ENCODE measurements at places on chromosomes 3 and 15.

GRCh38 chr3:34387826-34388564 is 589.6 kb downstream of the PDCD6IP start:
- DNase-seq, result no peak

- no peak for DNase-seq
Observed at GRCh38 chr3:143276592-143276991, 157.0 kb downstream of the CHST2 start.

DNA sequence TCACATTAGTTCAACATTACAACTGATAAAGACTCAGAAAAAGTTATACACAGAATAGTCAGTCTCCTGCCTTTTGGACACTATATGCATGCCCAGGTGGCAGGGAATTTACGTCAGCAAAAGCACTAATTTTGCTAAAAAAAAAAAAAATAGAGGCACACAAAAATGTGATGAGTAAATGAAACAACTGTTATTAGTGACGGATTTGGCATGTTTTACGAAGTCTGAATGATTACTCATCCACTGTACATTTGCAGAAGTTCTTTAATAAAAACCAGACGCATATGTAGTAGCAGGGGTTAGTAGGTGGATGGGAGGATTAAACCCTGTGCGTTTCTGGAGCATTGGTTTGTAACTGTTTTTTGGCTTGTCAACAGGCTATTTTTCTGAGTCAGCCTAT is 99.0 kb downstream of the MITF start:
- DNase-seq, result no peak

DNA sequence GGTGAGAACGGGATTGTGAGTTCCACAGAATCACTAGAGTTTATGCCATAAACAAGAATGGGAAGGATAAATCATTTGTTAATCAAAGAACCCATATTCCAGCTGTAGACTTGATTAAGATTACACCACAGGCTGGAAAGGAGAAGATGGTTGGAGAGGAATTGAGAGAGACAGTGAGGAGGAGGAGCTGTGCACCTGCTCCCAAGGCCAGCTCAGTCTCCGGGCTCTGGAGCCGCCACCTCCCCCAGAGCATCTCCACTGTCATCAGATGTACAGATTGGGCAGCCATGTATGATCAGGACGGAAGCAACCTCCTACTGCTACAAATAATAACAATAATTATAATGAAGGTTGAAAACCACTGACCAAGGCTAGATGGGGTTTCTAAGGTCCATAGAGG is 170.0 kb downstream of the MINAR1 start:
- DNase-seq, result no peak

DNA sequence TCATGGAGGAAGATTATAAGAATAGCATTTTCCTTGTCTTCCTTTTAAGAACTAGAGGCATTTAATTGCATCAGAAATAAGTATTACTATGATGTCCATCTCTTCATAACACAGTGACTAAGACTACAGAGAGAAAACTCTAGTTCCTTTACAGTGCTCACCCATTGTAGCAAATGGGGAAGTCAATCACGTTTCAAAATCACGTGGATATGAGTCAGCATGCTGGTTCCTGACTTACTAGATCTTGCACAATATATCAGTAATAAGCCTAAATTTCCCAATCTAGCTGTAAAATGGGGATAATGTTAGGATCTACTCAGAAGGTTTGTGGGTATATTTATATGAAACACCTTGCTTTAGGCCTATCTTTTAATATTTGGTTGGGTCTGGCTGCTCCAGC is 254.8 kb upstream of the EOMES start:
- no peak for DNase-seq

- no peak for DNase-seq
Observed at GRCh38 chr3:185701611-185702261, 115.6 kb downstream of the SENP2 start.
